A375 (cell line): ENCODE measurements at places on chromosomes 7 and 10. TPM values are rescaled to one million over a fixed set of nuclear protein-coding genes. Genes with fewer than 3 reads are reported as not detected.

The LLCFC1 gene
- not detected in 2 replicates for total RNA-seq

The ABHD11 gene
- 35.9 and 42.6 TPM in 2 replicates for total RNA-seq

The TAS2R4 gene
- total RNA-seq: 0.05 and 0.19 TPM in 2 replicates

The ODAD2 gene
- 1.3 and 1.8 TPM in 2 replicates for total RNA-seq

The HMX2 gene
- not detected in 2 replicates for total RNA-seq
